ENCODE measurements at places on chromosomes 13 and 19. TPM values are rescaled to one million over a fixed set of nuclear protein-coding genes. Genes with fewer than 3 reads are reported as not detected.

ZNF490 gene
- total RNA-seq, result 15.9 TPM

DNA sequence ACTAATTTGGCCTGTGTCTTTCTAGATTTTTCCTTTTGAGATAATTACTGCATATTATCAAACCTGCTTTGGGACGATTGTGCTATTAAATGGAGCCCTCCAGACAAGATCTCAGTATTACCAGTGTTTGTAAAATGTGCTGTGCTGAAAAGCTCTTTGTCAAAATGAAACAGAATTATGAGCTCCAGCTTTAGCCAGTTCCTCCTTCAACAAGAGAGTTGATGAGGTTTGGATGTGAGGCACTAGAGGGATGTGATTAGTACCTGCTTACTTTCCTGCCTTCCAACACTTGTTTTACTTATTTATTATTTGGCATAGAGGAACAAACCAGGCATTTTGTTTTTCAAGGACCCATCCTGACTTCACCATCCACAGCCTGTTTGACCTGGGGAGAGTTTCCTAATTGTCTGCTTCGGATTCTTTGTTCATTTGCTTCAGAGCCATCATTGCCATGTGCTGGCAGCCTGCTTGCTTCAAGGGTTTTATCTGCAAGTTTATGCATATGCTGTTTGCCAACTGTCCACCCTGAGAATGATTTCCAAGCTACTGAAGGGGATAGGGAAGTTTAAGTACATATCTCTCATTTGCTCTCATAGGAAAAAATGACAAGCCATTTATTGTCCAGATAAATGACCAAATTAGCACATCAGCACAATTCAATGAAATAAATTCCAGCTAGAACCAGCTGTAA lies 32.9 kb upstream of the CPB2 start:
- no peaks in the 10 kb centered on the region for H3K4me1 ChIP-seq
- H3K4me3 ChIP-seq, result no peak overlapping the region
- no peaks in the 10 kb centered on the region for H3K27me3 ChIP-seq
- no peak overlapping the region for H3K27ac ChIP-seq
- no peak for DNase-seq

C19orf81 gene
- total RNA-seq, result not detected

DNA sequence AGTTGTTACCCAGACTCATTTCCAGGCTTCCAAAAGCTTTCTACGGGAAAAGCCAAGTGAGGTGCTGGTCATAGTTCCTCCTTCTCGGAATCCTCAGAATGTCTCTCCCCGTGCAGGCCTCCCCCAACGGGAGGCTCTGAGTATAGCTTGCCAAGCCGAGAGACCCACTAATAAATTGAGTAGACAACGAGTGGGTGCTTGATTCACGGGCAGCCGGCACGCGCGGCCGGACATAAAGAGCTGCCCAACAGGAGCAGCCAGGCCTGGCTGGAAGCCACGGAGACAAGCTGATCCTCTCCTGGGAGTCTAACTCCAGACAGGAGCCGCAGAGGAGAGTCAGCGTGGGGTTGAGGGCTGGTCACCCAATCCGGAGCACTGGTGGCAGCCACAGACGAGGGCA lies 43.4 kb upstream of the MEDAG start:
- no peaks in the 10 kb centered on the region for H3K27me3 ChIP-seq
- peaks cover 7% of the 10 kb centered on the region for H3K4me1 ChIP-seq
- H3K4me3 ChIP-seq, result no peak overlapping the region

DNA sequence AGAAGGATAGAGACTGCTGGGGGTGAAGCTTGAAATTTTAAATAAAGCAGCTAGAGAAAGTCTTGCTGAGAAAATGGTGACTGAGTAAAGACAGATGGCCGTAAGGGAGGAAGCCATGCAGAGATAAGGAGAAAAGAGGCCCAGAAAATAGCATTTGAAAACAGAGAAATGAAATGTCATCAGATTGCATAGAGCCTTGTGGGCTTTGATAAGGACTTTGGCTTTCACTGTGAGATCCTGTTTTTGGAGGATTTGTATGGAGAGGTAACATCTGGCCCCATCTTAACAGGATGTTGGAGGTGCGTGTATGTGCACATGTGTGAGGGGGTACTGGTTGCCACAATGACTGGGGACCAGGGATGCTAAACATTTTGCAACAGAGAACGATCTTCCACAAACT lies 19.5 kb upstream of the ATP8A2 start:
- H3K4me1 ChIP-seq, result no peaks in the 10 kb centered on the region
- no peak overlapping the region for H3K27ac ChIP-seq
- H3K4me3 ChIP-seq, result no peak overlapping the region
- H3K36me3 ChIP-seq, result no peaks in the 10 kb centered on the region
- peaks cover 5% of the 10 kb centered on the region for H3K27me3 ChIP-seq

DNA sequence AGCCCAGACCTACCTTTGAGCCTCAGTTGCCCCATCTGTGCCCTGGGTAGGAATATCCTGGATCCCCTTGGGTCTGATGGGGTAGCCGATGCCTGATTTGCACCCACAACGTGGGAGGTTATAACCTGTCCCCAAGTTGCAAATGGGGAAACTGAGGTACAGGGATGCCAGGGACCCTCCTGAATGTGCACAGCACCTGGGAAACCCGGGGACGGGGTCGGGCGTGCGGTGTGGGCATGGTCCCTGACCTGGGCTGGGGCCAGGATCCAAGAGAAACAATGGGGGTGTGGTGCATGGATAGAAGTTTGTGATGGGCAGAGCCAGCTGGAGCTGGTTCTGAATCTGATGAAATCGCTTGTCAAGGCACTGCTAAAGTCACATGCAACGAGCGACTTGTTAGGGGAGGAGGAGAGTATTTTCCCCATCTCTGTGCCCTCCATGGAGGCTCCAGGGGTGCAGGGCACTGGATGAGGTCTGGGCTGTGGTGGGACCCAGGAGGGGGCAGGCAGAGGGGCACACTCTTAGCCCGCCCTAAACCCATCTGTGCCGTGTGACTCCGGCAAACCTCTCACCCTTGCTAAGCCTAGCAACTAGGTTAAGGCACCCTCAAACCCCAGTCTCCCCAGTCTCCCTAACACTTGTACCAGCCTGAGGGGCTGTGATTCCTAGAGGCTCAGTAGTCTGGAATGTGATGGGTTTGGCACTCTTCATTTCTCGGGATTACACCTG lies 749 bp downstream of the GDF15 start:
- no peak for DNase-seq
- no peak overlapping the region for H3K4me3 ChIP-seq
- peaks cover 5% of the 10 kb centered on the region for H3K36me3 ChIP-seq

GRCh38 chr13:28623782-28624706 lies 34.9 kb upstream of the POMP start:
- H3K36me3 ChIP-seq, result no peaks in the 10 kb centered on the region
- DNase-seq, result no peak
- H3K27me3 ChIP-seq, result no peaks in the 10 kb centered on the region
- no peak overlapping the region for H3K4me3 ChIP-seq
- no peak overlapping the region for H3K27ac ChIP-seq

DNA sequence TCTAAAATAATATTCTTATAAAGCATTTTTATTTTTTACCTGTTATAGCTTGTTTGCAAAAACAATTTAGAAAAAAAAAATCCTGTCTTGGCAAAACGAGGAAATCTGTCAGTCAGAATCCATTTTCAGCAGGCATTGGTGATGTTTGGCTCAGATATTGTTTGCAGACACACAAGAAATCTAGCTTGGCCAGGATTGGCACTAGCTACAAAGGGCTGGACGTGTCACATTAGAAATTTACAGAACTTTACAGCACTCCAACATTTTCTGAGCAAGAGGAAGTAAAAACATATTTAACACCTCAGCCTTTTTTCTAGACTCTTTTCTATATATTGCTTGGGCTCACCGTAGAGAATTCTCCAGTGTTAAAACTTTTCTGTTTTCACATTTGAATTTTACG lies 9.9 kb downstream of the ZNF91 start:
- H3K4me1 ChIP-seq, result peaks cover 11% of the 10 kb centered on the region
- no peak overlapping the region for H3K4me3 ChIP-seq
- H3K36me3 ChIP-seq, result peaks cover 46% of the 10 kb centered on the region
- no peaks in the 10 kb centered on the region for H3K27me3 ChIP-seq

- no peaks in the 10 kb centered on the region for H3K27me3 ChIP-seq
- no peak overlapping the region for H3K4me3 ChIP-seq
- H3K27ac ChIP-seq, result no peak overlapping the region
- no peaks in the 10 kb centered on the region for H3K4me1 ChIP-seq
- no peak for DNase-seq
- no peaks in the 10 kb centered on the region for H3K36me3 ChIP-seq
Observed at GRCh38 chr13:52798770-52799430, 49.5 kb downstream of the PCDH8 start.

GRCh38 chr19:7738023-7738422 lies 6.1 kb upstream of the CLEC4G start:
- H3K4me1 ChIP-seq, result no peaks in the 10 kb centered on the region
- H3K27ac ChIP-seq, result no peak overlapping the region
- no peak overlapping the region for H3K4me3 ChIP-seq
- no peak for DNase-seq

DNA sequence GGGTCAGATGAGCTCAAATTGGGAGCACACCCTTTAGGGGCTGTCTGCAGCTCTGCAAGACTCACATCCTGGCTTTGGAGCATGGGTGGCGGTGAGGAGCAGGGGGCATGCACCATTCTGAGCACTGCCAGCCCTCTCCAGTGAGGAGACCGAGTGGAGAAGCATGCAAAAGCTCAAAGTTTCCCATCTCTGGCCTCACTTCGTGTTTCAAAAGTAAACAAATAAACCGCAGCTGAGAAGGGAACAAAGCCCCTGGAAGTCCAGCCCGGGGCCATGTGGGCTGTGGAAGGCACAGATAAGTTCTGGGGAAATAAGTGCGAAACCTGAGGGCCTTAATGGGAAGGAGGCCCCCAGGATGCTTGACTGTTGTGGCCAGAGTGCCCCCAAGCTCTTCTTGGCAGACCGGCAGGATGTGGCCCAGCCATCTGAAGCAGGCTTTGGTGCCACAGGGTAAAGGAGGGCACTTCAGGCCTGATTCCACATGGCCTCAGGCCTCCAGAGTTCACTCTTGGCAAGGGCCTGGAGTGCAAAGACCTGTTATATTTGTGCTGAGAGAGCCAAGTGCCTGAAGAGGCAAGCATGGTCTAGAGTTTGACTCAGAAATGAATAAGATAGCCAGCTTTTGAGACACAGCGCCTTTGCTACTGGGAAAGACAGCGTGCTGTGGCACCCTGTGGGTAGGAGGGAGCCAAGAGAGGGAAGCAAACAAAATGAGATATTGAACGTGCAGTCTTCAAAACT lies 1.2 kb downstream of the MEDAG start:
- no peak for DNase-seq
- H3K27ac ChIP-seq, result no peak overlapping the region
- peaks cover 23% of the 10 kb centered on the region for H3K27me3 ChIP-seq
- H3K4me1 ChIP-seq, result peaks cover 27% of the 10 kb centered on the region

DNA sequence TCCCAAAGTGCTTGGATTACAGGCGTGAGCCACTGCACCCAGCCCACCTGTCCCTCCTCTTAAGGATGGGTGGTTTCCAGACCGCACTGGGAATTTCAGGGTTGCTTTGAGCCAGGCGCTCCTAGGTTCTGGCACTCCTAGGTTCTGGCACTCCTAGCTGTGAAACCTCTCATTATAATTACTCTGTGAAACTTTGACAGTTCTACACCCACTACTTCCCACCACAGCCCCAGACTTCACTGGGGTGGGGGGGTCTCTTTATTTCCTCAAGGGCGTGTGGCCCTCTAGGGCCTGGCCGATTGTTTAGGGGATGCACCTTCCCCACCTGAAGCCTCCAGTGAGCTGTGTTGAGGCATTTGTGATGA lies 2.3 kb upstream of the ADAMTS10 start:
- no peak overlapping the region for H3K27ac ChIP-seq
- H3K36me3 ChIP-seq, result no peaks in the 10 kb centered on the region
- peaks cover 52% of the 10 kb centered on the region for H3K4me1 ChIP-seq

All from spleen (tissue), 13 donors.